ENCODE measurements at places on chromosomes 4 and X.

DNA sequence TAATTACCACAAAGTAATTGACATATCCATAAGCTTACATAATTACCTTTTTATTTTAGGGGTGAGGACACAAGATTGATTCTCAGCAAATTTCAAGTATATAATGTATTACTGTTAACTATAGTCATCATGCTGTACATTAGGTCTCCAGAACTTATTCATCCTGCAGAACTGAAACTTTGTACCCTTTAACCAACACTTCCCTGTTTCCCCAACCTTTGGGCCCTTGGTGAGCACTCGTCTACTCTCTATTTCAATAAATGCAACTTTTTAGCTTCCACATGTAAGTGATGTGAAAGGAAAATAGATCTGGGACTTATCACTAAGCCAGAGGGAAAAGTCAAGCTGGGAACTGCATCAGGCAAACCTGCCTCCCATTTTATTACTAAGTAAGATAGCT is 33.6 kb upstream of the CCNG2 start:
- DNase-seq: no peak

DNA sequence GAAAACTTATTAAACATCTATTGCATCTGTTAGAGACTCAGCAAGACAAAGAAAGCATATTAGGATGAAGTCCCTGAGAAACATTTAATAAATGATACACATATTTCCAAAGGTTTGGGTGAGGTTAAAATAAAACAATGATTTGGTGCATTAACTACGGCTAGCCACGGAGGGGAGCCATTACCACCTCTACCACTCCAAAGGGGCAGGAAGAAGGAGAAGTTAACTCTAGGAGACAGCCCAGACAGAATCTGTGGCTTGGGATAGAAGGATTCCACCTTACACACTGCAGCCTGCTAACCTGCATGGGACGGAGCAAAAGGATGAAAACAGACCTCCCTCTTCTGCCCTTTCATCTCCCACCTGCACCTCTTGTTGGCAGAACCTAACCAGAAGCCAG is 189.1 kb upstream of the C1QTNF7 start:
- peak; percentile 32 for DNase-seq

GRCh38 chr4:108777388-108777787 is 14.5 kb upstream of the ETNPPL start:
- no peak for DNase-seq

DNA sequence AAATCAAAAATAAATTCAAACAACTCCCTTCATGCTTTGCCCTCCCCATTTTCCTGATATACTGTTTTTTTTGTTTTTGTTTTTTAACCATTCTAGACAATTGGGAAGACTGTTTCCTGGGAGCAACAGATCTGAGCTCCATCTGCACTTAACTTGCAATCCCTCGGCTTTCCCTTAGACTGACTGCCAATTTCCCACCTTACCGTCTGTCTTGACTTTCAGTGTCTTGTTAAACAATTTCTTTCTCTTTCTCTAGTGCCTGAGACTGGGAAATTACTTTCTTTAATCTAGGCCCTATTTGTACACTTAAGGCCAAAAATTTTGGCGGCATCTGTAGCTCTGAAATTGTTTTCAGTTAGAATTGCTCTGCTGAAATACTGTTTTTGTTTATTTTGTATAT is 326.3 kb downstream of the LDB2 start:
- DNase-seq: no peak

GRCh38 chr4:1939664-1940509 is 68.7 kb downstream of the NSD2 start:
- DNase-seq: no peak

GRCh38 chr4:6267573-6267972 is 2.1 kb upstream of the WFS1 start:
- no peak for DNase-seq

- DNase-seq: no peak
These were observed 145.9 kb upstream of the GNPDA2 start for GRCh38 chr4:44872246-44872645.

DNA sequence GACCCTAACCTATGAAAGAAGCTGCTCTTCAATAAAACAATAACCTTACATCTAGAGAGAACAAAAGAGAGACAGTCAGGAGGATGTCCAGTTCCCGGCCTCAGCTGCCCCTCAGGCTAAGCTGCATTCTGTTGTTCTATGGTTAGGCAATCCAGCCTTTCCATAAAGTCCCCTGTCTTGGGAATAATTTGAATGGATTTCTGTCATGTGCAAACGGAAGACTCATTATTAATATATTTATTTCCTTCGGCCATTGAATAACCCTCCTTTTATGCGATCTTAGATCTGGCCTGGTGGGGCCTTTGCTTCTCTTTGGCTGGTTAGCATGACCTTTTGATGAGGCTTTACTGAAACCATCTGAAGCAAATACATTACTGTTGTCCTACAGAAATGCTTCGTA is 80.1 kb downstream of the ANKRD50 start:
- no peak for DNase-seq

GRCh38 chrX:68365341-68365740 is 68.0 kb downstream of the OPHN1 start:
- no peak for DNase-seq

- no peak for DNase-seq
These were observed 47.8 kb downstream of the HTT-AS start for GRCh38 chr4:3026540-3026939.

DNA sequence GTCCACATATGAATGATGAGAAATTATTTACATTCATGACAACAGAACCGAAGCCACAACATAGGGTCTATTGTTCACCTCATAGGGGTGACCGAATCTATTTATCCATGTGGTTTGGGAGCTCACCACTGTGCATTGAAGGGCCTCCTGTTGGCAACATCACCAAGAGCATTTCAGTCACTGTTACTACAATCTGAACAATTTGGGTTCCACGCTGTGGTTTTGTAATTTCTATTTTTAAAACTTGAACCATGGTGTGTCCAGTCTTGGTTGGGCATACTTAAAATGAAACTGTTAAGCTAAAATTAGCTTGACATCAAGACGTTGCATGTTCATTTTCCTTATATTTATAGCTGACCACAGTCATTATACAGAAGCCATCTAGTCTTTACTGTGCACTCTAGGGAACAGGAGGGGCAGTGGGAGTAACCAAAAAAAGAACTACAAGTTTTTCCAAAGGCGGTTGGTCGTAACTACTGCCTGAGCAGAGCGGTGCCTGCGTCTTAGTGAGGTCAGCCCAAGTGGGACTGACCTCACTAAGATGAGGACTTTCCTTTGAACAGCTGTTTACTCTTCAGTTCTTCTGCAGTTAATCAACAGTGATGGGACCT is 192.1 kb downstream of the SPRY1 start:
- DNase-seq: no peak

GRCh38 chr4:183806341-183806740 is 98.8 kb upstream of the STOX2 start:
- DNase-seq: no peak

- DNase-seq: no peak
These were observed 16.3 kb downstream of the SLIT2 start for GRCh38 chr4:20268028-20268427.

GRCh38 chrX:136048446-136048845 is 63.2 kb downstream of the SLC9A6 start:
- no peak for DNase-seq

DNA sequence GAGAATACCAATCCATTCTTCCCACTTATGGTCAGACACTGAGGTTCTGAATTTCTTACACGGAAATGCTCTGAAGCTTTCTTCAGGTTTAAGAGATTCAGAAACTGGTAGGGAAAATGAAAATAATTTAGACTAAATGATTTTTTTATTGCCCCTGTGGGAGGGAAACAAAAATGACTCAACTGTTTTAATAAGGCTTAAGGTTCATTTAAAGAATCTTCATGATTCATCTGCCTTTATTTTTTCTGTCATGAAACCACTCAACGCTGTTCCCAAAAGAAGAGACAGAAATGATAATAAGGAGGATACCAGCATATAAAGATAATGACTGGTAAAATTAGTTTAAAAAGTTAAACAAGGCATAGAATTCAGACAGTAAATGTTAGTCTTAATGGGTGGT is 39.3 kb upstream of the FAM47B start:
- DNase-seq: no peak

DNA sequence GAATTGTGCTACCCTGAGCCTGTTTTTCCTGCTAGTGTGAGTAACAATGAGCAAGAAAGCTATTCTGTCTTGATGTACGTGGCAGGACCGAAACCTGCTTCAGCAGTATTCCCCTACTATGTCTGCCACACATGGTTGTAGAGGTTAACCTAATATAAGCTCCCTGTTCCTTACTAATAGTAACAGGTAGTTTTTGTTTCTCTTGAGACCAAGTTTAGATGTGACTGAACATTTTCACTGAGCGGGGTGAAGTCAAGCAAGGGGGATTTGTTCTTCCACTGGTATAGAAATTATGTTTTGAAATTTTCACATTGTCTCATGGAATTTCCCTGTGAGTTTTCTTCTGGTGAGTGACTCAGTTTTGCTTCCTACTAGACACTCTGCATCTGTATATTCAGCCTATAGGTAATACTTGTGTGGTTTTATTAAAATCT is 37.3 kb downstream of the RRAGB start:
- DNase-seq: no peak

DNA sequence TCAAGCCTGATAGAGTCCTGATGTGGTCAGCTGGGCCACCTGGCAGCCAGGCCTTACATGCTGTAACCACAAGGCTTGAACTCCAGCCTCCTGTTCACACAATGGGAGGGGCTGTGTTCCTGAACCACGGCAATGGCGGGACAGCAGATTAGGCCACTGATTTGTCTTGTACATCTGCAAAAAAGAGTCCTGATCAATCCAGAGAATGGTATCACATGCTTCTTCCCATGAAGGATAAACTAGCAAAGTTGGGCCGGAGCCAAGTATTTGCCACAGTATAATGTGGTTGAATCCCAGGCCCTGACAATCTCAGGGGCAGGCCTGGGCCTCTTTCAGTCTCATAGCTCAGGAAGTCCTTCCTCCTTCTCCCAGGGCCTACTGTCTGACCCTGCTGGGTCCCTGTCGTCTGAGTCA is 2182.5 kb upstream of the AGA start:
- DNase-seq: no peak

GRCh38 chr4:151618858-151619257 is 141.9 kb downstream of the GATB start:
- DNase-seq: no peak

DNA sequence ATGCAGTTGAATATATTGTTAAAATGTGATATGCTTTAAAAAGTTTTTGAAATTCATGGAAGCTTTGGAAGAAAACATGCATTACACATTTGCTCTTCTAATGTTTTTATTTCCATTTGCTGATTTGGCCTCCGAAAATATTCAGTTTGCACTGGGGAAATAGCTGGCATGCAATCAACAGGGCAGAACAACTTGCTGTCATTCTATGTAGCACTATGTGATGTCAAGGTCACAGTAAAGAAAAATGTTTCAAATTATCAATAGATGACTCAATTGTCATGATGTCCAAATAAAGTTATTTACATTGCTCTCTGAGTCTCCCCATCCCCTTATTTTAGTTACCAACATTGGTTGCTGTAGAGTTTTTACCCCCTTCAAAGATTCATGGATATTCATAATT is 119.2 kb downstream of the TLL1 start:
- no peak for DNase-seq

DNA sequence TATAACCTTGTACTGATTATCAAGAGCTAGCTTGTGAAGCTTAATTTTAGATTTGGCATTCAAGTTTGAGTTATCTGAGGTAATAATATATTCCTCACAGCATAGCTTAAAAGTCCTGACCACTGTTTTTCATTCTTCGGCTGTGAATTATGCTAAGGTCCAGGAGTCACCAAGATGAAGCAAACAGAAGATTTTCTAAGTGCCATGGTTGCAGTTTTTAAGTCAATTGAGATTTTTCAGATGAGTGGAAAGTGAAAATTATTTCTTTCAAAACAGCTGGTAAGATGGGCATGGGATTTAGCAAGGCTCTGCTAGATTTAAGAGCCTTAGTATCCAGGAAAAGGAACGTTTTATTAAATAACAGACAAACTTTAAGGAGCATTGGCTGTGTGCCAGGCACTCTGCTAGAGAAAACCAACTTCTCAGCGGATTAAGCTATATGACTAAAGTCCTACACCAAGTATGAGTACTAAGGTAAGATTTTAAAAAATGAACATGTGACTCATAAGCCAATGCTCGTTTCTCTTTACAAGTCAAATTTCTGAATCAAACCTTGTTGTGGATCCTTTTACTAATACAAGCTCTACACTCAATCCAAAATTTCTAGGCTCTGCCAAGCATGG is 149.9 kb upstream of the IL15 start:
- no peak for DNase-seq

- DNase-seq: no peak
These were observed 833.5 kb upstream of the ADGRL3 start for GRCh38 chr4:60366661-60367060.

GRCh38 chr4:104964410-104965175 is 182.1 kb upstream of the TET2 start:
- DNase-seq: no peak

- DNase-seq: no peak
These were observed 77.8 kb downstream of the CD38 start for GRCh38 chr4:15855804-15856475.

- no peak for DNase-seq
These were observed 22.7 kb upstream of the GPR50 start for GRCh38 chrX:151153667-151154066.

GRCh38 chr4:10053635-10054453 is 32.5 kb upstream of the SLC2A9 start:
- DNase-seq: no peak

- DNase-seq: no peak
These were observed 70.2 kb downstream of the VCX3A start for GRCh38 chrX:6464726-6465125.

DNA sequence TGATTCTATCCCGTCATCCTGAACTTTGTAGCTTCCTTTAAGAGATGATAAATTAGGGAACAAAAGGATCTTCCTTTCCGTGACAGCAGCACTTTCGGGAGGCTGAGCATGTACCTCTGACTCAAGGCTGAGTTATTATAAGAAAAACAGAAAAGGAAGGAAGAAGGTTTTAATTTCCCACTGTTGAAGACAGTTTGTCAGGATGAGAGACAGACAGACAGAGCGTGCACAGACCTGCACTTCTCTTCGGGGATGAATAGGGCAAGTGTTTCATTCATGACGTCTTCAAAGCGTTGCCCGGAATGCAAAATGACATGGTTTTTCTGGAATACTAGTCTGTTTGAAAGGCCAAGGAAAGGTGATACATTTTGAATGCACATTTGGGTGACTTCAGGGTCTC is 405.3 kb upstream of the FAT1 start:
- no peak for DNase-seq

- DNase-seq: no peak
These were observed 24.6 kb downstream of the SPANXD start for GRCh38 chrX:141673946-141674345.

DNA sequence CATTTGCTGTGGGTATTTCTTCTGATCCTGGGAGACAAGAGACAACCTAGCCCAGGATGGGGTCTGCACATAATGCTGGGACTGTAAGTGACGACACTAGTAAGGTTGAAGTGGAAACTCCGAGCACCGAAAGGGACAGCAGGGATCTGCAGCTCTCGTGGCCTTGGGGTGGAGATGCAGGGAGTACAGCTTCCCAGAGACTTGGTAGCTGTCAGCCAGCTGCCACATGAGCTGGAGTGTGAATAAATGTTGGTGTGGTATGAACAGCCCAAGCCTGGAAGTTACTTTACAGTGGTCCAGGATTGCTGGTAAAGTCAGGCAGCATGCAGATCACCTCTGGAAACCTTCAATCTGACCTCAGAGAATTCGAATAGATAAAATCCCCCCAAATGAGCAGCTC is 97.6 kb downstream of the FAM193A start:
- DNase-seq: no peak

Data from CD4-positive, CD25-positive, alpha-beta regulatory T cell (primary cell).